ENCODE measurements at places on chromosomes 4 and X.

DNA sequence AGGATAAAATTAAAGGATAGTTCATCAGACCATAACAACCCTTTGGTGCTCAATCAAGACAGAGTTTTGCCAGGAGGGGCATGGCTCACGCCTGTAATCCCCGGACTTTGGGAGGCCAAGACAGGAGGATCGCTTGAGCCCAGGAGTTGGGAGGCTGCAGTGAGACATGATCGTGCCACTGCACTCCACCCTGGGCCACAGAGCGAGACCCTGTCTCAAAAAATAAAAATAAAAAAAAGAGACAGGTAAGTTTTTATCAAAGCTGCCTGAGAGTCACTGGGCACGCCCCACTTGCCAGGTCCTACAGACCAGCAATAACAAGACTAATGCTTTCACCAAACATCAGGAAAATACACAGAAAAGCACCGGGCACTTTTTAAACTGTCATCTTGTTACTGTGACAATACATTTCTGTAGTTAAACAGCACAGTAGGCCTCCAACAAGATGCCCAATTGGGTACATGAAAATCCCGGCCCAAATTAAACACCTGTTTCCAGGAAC is 765 bp downstream of the CFAP97 start:
- peak overlapping the region; percentile 97 for H3K27ac ChIP-seq
- no peak for DNase-seq
- no peaks in the 10 kb centered on the region for H3K27me3 ChIP-seq

- no peaks in the 10 kb centered on the region for H3K27me3 ChIP-seq
- H3K27ac ChIP-seq: no peak overlapping the region
- H3K4me1 ChIP-seq: peaks cover 55% of the 10 kb centered on the region
- no peak overlapping the region for H3K4me3 ChIP-seq
- no peak for DNase-seq
- peaks cover 9% of the 10 kb centered on the region for H3K36me3 ChIP-seq
These were observed 17.7 kb downstream of the ACSL1 start for GRCh38 chr4:184807797-184808712.

DNA sequence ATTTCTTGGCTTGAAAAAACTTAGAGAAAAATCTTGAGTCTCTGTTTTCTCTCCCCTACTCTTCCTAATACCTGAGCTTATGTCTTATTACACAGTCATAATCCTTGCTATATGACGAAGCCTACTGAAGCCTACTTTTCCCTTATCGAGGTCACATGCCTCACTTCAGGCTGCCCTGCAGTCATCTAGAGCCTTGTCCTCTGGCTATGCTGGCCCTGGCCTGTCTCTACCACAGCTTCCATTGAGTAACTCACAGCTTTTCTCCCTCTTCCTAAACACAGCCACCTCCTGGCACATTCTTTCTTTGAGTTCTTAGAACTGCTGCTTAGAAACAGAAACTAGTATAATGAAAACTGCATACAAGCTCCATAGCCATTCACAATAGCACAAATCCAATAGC is 1698.3 kb downstream of the STIM2 start:
- no peak for DNase-seq
- no peaks in the 10 kb centered on the region for H3K4me1 ChIP-seq
- no peaks in the 10 kb centered on the region for H3K27me3 ChIP-seq
- H3K27ac ChIP-seq: no peak overlapping the region
- H3K4me3 ChIP-seq: no peak overlapping the region
- H3K36me3 ChIP-seq: no peaks in the 10 kb centered on the region

GRCh38 chr4:41660352-41660751 is 88.2 kb downstream of the PHOX2B start:
- H3K4me3 ChIP-seq: no peak overlapping the region
- H3K27ac ChIP-seq: no peak overlapping the region
- no peaks in the 10 kb centered on the region for H3K36me3 ChIP-seq
- peaks cover 5% of the 10 kb centered on the region for H3K27me3 ChIP-seq
- H3K4me1 ChIP-seq: no peaks in the 10 kb centered on the region

DNA sequence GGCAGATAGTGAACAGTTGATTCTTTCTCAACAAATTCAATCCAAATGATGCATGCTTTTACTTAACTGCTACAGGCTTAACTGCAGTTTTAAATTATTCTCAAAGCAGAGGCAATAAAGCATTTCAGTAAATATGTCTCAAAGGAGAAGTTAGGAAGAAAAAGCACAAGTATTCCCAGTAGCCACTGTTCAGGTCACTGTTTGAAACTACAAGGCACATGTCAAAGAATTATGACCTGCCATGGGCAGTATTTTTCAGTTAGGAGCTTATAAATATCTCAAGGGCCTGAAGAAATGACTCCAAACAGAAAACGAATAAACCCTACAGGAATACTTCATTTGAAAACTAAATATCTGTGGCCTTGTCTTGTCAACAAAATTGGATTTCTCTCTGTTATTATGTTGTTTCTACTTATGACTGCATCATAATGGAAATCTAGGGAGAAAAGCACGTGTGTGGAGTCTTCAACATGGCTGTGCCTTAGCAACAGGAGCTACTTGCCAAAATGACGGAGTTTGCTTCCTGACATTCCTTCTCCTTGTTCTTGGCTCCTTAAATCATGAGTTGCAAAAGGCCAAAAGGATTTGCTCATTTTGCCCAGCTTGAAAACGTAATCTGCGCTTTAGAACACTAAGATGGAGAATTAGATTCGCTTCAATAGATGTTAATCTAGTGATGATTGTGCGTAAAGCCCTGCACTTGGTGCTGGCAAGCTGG is 67.6 kb upstream of the GPR101 start:
- H3K27me3 ChIP-seq: no peaks in the 10 kb centered on the region
- no peaks in the 10 kb centered on the region for H3K36me3 ChIP-seq
- DNase-seq: no peak
- H3K4me3 ChIP-seq: no peak overlapping the region
- no peaks in the 10 kb centered on the region for H3K4me1 ChIP-seq

GRCh38 chrX:66203114-66203513 is 39.1 kb downstream of the HEPH start:
- H3K4me1 ChIP-seq: peaks cover 4% of the 10 kb centered on the region
- no peak overlapping the region for H3K27ac ChIP-seq

DNA sequence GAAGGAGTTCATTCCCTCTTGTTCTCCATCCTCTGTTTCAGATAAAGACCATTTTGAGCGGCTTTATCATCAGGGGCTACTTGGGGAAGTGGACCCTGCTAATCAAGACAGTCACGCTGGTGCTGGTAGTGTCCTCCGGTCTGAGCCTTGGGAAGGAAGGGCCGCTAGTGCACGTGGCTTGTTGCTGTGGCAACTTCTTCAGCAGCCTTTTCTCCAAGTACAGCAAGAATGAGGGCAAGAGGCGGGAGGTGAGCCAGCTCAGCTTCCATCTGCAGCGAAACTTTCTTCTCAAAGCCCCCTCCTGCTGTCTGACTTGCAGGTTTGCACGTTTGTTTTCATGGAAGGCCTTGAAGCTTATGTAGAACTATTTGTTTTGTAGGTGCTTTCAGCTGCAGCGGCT is 49.5 kb downstream of the CLCN4 start:
- no peaks in the 10 kb centered on the region for H3K27me3 ChIP-seq
- no peak overlapping the region for H3K27ac ChIP-seq
- H3K4me1 ChIP-seq: peaks cover 18% of the 10 kb centered on the region
- H3K36me3 ChIP-seq: peaks cover 34% of the 10 kb centered on the region

DNA sequence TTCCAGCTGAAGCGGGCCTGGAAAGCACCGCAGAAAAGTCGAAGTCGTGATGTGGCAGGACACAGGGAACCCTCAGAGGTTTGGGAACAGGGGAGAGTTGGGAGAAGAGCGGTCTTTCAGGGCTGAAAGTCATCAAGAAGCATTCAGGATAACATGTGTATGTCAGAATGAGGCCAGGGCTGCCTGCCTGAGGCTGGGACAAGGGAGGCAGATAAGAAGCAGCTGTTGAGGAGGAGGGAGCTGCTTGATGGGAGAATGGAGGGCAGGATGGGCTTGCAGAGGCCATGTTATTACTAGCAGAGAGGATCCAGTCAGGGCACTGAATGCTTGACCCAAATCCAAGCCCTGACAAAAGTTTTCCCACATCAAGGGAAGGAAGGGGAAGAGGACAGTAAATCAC is 132.0 kb downstream of the ATG4A start:
- H3K4me3 ChIP-seq: no peak overlapping the region
- DNase-seq: no peak
- peaks cover 3% of the 10 kb centered on the region for H3K4me1 ChIP-seq

DNA sequence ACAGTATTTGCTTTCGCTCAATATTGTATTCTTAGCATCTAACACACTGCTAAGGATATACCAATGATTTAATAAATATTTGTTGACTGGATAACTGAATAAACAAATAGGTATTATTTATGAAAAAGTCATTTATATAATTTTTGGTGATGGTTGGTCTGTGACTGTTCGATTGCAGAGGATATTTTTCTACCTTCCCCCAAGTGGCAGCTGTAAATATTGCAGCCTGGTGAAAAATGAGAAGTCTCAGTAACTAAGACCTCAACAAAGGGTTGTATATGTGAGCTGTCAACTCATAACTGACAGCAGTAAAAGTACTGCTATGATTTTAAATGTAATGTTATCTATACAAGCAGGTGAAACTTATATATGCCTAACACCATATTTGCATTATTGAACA is 36.0 kb downstream of the HTR2C start:
- no peaks in the 10 kb centered on the region for H3K4me1 ChIP-seq
- no peaks in the 10 kb centered on the region for H3K27me3 ChIP-seq
- no peaks in the 10 kb centered on the region for H3K36me3 ChIP-seq

DNA sequence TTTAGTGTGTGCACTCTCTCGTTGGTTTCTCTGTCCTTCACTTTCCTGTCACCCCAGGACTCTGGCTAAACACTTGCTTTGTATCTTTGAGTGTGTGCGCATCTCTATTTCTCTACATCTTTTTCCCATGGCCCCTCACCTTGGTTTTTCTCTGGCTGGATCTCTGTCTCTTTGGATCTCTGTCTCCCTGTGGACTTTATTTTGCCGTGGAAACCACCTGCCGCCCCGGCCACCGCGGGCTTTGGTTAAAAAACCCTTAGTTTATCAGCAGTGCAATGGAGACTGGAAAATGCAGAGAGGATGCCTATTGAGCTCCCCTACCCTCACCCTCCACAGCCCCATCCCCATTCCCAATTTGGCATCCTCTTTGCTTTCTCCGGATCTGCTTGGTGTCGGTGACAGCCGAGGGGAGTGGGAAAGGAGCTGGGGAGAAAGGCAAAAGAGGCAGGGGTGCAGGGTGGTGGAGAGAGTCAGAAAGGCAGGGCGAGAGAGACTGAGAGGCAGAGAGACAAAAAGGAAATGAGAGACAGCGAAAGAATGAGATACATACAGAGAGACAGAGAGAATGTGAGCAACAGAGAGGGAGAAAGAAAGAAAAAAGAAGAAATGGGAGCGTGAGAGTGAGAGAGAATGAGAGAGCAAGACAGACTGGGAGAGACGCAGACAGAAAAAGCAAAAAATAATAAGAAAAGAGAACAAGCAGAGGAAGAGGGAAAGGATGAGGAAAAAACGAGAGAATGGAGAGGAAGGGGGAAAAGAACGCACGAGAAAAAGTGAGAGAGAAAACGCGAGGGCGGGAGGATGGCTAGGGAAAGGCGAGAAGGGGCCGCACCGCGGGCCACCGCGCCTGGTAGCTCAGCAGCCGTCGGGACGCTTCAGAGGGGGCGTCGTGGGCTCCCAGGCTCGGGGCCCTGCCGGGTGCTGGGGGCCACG is 688 bp downstream of the GPR101 start:
- DNase-seq: no peak
- peaks cover 12% of the 10 kb centered on the region for H3K4me1 ChIP-seq
- peaks cover 36% of the 10 kb centered on the region for H3K27me3 ChIP-seq
- H3K36me3 ChIP-seq: no peaks in the 10 kb centered on the region

- no peak overlapping the region for H3K4me3 ChIP-seq
- DNase-seq: no peak
- H3K4me1 ChIP-seq: no peaks in the 10 kb centered on the region
- peaks cover 52% of the 10 kb centered on the region for H3K36me3 ChIP-seq
These were observed 85.6 kb downstream of the MANBA start for GRCh38 chr4:102675141-102675540.

- H3K27me3 ChIP-seq: no peaks in the 10 kb centered on the region
- H3K27ac ChIP-seq: no peak overlapping the region
- no peak for DNase-seq
- H3K36me3 ChIP-seq: peaks cover 80% of the 10 kb centered on the region
- no peak overlapping the region for H3K4me3 ChIP-seq
- H3K4me1 ChIP-seq: no peaks in the 10 kb centered on the region
These were observed 65.4 kb downstream of the CCKAR start for GRCh38 chr4:26424838-26425237.

- H3K4me3 ChIP-seq: no peak overlapping the region
- no peaks in the 10 kb centered on the region for H3K36me3 ChIP-seq
- H3K27ac ChIP-seq: no peak overlapping the region
These were observed 105.0 kb downstream of the NDST3 start for GRCh38 chr4:118139241-118139640.

GRCh38 chrX:78019586-78020483 is 50.4 kb upstream of the PGAM4 start:
- no peak overlapping the region for H3K4me3 ChIP-seq
- no peaks in the 10 kb centered on the region for H3K27me3 ChIP-seq
- peaks cover 16% of the 10 kb centered on the region for H3K36me3 ChIP-seq
- H3K4me1 ChIP-seq: no peaks in the 10 kb centered on the region
- DNase-seq: no peak

- H3K36me3 ChIP-seq: no peaks in the 10 kb centered on the region
- no peaks in the 10 kb centered on the region for H3K4me1 ChIP-seq
- no peak for DNase-seq
- H3K4me3 ChIP-seq: no peak overlapping the region
- H3K27ac ChIP-seq: no peak overlapping the region
- no peaks in the 10 kb centered on the region for H3K27me3 ChIP-seq
These were observed 47.3 kb downstream of the KCNIP4 start for GRCh38 chr4:21901281-21901680.

DNA sequence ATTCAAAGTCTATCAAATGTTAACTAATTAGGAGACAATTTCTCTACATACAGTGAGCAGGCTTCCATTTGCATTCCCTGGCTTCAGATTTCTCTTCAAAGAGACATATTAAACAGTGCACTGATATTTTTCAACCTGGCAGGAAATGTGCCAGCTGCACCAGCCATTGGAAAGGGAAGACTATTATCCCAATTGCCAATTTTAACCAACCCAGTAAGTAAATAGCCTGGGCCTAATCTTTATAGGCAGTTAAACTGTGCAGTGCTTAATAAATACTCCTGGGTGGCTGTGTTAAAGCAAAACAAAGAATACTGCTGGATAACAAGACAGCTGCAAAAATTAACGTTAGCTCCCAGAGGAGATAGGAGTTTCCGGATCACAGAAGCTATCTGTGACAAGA is 111.9 kb upstream of the GALNT7 start:
- H3K4me1 ChIP-seq: no peaks in the 10 kb centered on the region
- no peaks in the 10 kb centered on the region for H3K36me3 ChIP-seq
- H3K27ac ChIP-seq: no peak overlapping the region
- H3K27me3 ChIP-seq: peaks cover 2% of the 10 kb centered on the region
- no peak overlapping the region for H3K4me3 ChIP-seq
- no peak for DNase-seq

- H3K36me3 ChIP-seq: no peaks in the 10 kb centered on the region
- no peak for DNase-seq
- H3K27me3 ChIP-seq: no peaks in the 10 kb centered on the region
- peaks cover 71% of the 10 kb centered on the region for H3K4me1 ChIP-seq
- peak overlapping the region; percentile 93 for H3K27ac ChIP-seq
- peak overlapping the region; percentile 62 for H3K4me3 ChIP-seq
These were observed 87.0 kb downstream of the ANXA3 start for GRCh38 chr4:78638337-78639172.

All from activated B cell treated with CpG ODN at 0.5 μM for 24 hours (primary cell).